CD4-positive, alpha-beta T cell treated with Interleukin-4 for 4 hours (primary cell): ENCODE measurements at places on chromosomes 5 and 9.

- DNase-seq, result no peak
These were observed 124.2 kb upstream of the ATP10B start for GRCh38 chr5:160976181-160976580.

DNA sequence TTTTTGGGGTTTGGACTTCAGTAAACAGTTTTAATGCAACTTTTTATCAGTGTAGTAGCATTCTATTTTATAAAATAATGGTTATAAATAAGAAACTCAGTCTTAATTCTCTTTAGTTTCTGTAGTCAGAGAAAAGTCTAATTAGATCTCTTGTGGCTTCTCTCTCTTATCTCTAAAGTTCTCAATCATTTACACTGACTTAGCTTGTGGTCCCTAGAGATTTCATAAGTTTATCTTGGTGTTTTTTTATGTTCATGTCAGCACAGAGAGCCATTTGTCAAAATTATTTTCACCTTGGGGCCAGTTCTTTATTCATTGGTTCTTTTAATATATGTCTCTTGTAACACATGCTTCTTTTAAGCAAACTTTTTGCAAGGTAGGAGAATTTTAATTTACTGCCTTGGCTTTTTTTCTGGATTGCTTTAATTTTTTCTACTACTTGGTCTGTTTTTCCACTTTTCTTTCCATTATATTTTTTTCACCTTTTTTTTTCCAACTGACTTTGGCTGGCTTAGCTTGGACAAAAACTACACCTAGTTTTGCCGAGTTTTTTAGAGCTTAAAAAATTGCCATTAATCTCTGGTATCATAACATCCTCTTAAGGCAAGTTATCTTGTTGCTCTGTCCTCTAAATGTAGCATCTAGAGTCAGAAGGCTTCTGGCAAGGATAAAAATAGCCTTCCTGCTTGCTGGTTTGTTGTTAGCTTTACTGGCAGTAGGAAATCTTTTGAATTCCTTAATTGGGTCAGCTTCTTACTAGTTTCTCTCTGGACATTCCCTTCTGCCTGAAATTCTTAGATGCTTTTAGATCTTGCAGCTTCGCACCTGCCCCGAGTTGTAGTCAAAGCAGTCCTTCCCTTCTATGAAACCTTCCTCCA is 35.3 kb downstream of the CPEB4 start:
- no peak for DNase-seq

GRCh38 chr5:133531178-133531577 is 81.2 kb downstream of the FSTL4 start:
- DNase-seq, result no peak

- no peak for DNase-seq
These were observed 1.8 kb downstream of the HRH2 start for GRCh38 chr5:175659546-175660253.

- DNase-seq, result no peak
These were observed 255.2 kb downstream of the DEPDC1B start for GRCh38 chr5:60444661-60445360.

- no peak for DNase-seq
These were observed 8.2 kb downstream of the TENT4A start for GRCh38 chr5:6721442-6721841.

GRCh38 chr5:151036556-151036955 is 16.2 kb downstream of the GPX3 start:
- DNase-seq, result no peak

- no peak for DNase-seq
These were observed 21.0 kb downstream of the ADRB2 start for GRCh38 chr5:148847456-148847855.

DNA sequence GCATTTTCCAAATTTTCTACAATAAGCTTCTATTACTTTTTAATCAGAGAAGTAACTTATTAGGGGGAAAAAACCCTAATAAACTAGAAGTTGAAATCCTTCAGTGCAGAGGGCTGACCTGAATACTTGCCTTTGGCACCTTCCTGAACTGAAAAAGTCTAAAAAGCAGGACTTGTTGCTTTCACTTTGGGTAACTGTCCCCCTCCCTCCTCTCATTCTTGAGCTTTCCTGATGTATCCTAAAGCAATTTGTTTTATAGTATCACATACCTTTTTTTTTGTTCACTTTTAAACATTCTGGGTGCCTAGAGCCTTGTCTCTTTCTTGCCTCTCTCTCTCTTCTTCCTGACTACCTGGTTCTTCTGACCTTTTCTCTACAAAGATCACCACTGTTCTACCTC is 64.0 kb upstream of the ERBIN start:
- DNase-seq, result no peak

- DNase-seq, result no peak
These were observed 14.5 kb downstream of the EDIL3 start for GRCh38 chr5:84370176-84370575.

DNA sequence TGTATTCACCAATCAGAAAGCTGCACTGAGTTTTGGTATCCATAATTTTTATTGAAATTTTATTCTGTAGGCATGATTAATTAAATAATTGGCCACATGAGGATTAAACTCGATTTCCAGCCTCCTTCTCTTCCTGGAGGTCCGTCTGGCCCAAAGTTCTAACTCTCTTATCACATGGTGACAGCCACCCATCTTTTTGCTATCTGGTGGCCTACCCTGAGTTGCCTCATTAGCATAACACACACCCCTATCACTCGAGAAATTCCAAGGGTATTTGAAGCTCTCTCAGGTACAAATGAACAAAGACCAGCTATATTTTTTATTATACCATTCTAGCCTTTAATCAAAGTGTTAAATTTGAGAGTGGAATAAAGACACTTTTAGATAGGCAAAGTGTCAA is 57.7 kb downstream of the APC start:
- DNase-seq, result no peak

GRCh38 chr9:18256568-18256967 is 217.4 kb upstream of the ADAMTSL1 start:
- DNase-seq, result no peak

GRCh38 chr9:121280715-121281613 is 13.0 kb downstream of the GSN start:
- DNase-seq, result no peak

GRCh38 chr5:137446615-137447014 is 52.5 kb downstream of the SPOCK1 start:
- no peak for DNase-seq

DNA sequence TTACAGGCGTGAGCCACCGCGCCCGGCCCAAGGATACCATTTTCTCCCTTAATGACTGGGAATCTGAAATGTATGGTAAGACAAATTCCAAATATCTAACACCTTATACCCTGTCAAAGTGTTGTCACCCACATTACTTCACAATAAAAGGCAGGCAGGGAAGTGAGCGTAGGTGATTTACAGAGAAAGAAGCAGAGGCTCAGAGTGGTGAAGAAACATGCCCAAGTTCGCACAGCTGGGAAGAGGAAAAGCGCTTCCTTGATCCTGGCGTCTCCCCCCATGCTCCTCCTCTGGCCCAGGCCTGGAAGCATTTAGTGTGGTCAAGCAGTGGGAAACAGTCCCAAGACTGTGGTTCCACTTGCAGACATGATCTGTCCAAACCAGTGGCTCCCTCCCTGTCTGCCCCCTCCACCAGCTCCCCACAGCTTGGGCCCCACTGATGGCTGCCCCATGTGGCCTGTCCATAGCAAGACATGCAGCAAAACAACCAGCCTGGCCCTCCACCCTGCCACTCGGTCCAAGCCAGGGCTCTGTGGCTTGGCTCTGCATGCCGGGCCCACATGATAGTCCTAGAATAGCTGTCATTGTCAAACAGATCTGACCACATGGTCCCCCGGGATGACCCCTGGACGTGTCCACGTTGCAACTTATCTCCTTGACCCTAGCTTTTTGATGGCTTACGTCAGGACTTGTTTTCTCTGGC is 107.2 kb downstream of the TTLL11 start:
- no peak for DNase-seq

DNA sequence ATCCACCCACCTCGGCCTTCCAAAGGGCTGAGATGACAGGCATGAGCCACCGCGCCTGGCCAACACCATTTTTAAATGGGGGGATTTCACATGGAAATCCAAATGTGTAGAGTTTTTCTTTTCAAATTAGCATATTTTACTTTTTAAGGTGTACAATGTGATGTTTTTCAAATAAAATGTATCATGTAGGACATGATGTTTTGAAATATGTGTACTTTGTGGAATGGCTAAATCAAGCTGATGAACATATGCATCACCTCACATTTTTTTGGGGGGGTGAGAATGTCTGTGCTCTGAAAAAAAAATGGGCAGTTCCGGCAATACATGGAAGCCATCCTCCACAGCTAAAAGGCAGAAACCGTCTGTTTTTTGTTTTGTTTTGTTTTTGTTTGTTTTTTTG is 3.4 kb upstream of the FAF2 start:
- DNase-seq, result no peak

GRCh38 chr9:115115117-115115880 is 2.7 kb downstream of the TNC start:
- no peak for DNase-seq

GRCh38 chr5:74322191-74322590 is 318.3 kb downstream of the ENC1 start:
- no peak for DNase-seq

DNA sequence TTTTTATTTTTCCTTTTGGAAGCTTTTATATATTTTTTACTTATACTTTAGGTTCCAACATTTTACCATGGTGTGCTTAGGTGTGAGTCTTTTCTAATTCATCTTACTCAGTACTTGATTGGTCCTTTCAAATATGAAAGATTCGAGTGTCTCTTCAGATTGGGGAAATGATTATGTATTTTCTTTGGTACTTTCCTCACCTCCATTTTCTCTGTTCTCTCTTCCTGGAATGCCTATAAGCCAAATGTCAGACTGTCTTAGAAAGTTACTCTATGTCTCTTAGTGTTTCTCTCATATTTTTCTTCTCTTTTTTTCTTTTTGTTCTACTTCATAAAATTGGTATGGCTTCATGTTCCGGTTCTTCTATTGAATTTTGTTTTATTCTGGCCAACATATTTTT is 119.6 kb upstream of the SV2C start:
- DNase-seq, result no peak

- no peak for DNase-seq
These were observed 330.9 kb upstream of the GRIA1 start for GRCh38 chr5:153159616-153160015.

DNA sequence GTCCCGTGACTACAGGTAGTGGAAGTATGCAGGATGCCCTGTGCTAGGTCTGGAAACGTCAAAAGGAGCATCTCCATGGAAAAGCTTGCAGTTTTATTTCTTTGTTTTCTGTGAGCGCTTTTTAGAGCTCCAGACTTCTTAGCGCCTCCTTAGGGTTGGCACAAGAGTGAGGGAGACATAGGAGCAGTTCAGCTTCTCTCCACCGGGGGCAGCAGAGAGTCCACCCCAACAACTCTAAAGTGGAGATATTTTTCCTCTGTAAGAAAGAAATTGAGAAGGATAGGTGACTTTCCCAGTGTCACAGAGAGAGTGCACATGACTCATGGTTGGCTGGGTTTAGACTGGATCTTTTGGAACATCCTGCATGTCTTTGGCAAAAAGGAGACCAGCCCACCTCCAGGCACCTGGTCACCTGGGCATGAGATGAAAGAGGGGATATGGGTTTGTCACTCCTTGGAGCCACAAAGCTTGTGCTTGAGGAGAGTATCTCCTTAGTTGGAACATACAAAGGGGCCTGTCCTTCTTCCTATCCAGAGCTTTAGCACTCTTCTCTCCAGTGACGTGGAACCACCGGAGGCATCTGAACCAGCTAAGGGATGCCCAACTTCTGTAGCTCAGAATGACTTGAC is 637.7 kb downstream of the SEMA5A start:
- no peak for DNase-seq

DNA sequence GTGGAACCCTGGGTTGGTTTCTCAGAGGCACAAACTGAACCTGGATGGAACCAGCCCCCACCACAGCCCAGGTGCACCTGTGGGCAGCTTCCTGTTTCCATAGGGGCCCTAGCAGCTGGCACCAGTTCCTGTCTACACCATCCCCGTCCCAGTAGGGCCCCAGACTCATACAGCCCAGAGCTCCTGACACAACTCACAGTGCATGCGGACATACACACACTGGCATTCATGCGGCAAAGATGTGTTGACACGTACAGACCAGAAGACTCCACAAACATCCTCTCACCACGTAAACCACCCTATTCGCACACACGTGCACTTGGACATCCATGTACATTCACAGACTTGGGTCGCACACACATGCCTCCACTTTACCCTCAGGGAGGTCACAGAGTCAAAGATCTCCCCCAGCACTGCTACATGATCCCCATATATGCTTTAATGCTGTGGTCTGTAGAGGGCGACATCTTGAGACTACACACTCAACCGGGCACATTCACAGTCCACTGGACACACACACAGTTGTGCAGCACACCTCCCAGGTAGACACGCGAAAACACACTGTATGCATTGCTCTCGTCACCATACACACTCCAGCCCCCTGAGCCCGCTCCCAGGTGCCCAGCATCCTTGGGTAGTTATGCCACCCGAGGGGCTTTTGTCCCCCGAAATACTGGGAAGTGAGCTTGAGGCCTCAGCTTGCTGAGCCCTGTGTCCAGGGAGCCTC is 22.4 kb downstream of the CXXC5 start:
- no peak for DNase-seq

- no peak for DNase-seq
These were observed 208.3 kb upstream of the VLDLR start for GRCh38 chr9:2413160-2413805.

GRCh38 chr9:16530669-16531642 is 339.5 kb downstream of the BNC2 start:
- DNase-seq, result no peak

- DNase-seq, result no peak
These were observed 383.5 kb downstream of the ARHGEF28 start for GRCh38 chr5:74009502-74009901.

DNA sequence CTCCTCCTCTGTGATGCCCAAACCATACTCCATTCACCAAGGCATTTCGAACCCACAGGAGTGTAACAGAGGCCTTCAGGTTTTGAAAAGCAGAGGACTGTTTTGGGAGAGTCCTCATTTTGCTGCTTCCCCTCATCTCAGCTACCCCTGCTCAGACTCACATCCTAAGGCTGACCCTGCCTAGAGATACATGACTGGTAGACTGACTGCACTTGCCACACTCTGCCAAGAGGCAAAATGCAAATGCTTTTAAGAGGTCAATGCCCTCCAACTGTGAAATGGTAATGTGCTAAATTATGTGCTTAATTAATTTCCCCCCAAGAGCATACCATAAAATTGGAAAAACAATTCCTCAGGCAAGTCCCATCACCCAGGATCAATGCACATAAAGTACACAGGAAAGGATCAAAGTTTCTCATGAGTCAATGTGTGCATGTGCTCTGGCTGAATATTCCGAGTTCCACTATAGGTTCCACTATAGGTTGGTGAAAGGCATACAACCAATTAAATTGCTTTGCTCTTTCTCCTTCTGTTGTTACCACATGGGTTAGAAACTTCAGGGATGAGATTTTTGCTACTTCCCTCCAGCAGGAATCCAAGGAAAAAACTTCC is 87.0 kb downstream of the RGS7BP start:
- no peak for DNase-seq

GRCh38 chr9:114488398-114489129 is 16.7 kb downstream of the WHRN start:
- no peak for DNase-seq
